NCI-H1105 treated with DMSO at 0.1 percent for 48 hours (cell line): ENCODE measurements at places on chromosomes 1 and 21.
A peak's percentile ranks its signal among the peaks of the same experiment; 100 is the strongest.

DNA sequence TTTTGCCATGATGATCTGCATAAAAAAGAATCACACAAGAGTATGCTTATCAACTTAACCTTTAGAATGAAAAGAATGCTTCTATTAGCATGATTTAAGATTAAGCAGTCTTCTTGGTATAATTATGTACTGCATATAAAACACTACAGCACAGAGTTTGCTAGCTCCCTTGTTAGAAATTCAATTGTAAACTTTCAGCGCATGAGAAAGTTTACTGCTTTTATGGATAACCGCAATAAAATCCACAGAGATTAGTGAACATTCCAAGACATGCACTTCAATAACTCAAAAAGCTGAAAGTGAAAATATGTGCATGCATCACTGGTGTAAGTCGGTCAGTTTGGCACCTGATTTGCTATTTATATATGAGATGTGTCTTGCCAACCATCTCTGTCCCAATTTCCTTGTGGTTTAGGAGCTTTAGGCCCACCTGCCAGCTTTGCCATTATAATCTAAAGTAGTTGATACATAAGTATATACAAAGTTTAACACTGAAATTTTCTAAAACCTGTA lies 16.9 kb downstream of the CCT8 start:
- DNase-seq, result no peak

DNA sequence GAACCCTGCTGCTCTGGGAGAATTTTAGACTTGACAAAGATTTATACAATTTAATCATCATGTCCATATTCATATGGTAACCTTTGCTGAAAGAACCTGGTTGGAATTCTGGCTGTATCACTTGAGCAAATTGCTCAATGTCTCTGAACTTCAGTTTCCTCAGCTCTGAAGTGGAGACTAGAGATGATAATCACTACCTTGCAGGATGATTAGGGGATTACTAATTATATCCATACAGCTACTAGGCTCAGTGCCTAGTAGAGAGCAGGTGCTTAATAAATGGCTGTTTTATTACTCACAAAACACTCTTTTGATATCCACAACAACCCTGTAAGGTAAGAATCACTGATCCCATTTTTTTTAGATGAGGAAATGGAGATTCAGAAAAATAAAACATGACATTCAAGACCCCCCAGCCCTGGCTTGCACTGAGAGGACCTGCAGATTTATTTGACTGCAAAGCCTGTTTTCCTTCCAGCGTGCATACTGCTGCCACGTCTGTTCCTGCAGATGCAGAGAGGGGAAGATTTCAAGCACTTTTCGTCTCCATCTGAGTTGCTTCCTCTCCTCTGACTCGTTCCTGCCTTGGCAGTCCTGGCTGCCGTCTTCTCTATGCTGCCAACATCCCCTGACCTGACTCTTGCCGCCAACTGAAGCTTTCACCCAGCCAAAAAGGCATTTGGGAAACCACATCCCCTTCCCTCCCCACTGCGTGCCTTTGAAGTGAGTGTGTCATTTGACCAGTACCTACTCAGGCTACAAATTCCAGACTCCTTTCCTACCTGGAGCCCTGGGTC lies 203.0 kb downstream of the PLPP3 start:
- peak; percentile 95 for DNase-seq

GRCh38 chr1:44507490-44508396 lies 102.7 kb downstream of the RNF220 start:
- no peak for DNase-seq

DNA sequence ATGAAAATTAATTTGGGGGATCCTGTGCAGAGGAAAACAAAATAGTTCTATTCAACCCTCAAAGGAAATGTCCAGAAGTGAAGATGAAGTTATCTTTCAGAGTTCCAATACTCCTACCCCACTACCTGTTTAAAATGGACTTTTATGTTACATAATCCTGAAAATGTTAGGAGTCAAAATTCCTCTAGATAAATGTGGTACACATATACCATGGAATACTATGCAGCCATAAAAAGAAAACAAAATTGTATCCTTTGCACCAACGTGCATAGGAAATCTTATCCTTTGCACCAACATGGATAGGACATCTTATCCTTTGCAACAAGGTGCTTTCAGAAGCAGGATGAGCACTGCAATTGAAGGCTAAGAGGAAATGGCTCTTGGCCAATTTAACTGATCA lies 245.2 kb downstream of the LTN1 start:
- DNase-seq, result no peak

- DNase-seq, result no peak
Measured at GRCh38 chr21:17775431-17776126, 43.6 kb downstream of the C21orf91 start.

- DNase-seq, result peak; percentile 75
Measured at GRCh38 chr1:104780470-104781078, 1030.9 kb downstream of the AMY1C start.

DNA sequence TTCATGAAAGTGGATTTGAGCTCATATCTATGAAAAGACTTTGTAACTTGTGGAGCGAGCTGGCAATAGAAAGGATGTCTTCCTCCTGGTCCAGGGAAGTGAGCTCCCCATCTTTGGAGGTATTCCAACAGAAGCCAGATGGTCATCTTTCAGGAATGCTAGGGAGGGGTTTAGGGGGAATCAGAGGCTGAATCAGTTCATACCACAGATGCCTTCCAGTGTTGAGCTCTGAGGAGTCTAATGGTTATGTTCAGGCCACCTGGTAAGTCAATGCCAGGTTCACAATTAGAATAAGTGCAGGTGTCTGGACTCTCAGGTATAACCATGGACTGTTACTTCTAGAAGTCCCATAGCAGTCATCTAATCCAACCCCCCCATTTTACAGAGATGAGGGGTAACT lies 119.1 kb downstream of the ACTL8 start:
- DNase-seq, result no peak
